ENCODE measurements at places on chromosomes 13 and 19.

- DNase-seq: no peak
Measured at GRCh38 chr19:44741258-44741731, 7.2 kb upstream of the BCL3 start.

- DNase-seq: no peak
Measured at GRCh38 chr13:68254151-68254550, 1024.0 kb upstream of the PCDH9 start.

GRCh38 chr13:88086577-88086976, 415.4 kb downstream of the SLITRK5 start:
- DNase-seq: no peak

DNA sequence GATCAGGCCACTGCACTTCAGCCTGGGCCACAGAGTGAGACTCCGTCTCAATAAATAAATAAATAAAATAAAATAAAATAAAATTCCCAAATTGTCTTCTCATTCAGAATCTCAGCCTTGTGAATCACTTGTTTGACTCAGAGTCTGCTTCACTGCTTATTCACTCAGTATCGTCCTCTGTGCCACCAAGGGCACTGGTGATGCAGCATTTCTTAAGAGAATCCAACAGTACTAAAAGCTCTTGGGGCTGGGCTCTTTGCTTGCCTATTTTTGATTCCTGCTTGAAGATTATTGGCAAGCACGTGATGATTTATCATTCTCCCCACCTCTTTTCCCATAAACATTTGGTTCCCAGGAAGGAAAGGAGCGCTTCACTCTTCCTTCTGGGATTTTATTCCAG, 54.8 kb upstream of the HMGB1 start:
- DNase-seq: no peak

DNA sequence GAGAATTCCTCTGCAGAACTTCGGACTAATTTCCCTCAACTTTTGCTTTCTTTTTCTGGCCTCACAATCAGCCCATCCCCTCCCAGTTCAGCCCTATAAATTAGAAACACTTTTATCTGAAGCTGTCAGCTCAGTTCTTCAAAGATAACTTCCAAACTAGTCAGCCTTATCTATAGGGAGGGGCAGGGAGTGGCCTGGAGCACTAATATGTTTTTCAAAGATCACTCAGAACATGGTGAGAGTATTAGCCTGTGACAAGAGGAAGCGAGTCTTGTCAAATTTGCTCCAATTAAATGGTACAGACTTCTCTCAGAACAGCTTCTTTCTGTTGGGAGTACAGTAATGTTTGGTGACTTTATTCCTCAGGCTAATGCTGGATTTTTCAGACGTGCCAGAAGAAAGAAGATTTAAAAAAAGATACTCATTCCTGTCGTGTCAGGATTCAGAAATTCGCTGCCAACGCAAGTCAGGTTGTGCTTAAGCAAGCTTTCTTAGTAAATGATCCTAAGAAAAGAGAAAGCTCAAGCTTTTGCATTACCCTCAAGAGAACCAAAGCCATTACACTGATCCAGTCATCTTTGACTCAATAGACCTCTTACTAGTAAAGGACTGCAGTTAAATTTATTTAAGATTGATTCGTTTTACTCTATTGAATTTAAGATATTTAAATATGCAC, 1033.6 kb downstream of the SLITRK5 start:
- DNase-seq: peak; percentile 2

DNA sequence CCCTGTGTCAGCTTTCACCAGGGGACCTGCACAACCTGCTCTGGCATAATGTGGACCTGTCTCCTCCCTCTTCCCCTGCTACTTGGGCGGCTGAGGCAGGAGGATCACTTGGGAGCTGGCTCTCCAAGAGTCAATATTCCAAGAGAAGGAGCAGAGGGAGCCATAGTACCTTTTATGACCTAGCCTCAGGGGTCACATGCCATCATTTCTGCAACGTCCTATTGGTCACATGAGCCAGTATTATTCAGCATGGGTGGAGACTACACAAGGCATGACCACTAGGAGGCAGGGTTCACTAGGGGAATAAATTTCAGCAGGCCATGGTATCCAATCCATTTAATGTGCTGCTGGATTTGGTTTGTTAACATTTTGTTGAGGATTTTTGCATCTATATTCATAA, 12.0 kb upstream of the SHFL start:
- DNase-seq: no peak

- no peak for DNase-seq
Measured at GRCh38 chr13:95480131-95480545, 72.4 kb upstream of the CLDN10 start.

DNA sequence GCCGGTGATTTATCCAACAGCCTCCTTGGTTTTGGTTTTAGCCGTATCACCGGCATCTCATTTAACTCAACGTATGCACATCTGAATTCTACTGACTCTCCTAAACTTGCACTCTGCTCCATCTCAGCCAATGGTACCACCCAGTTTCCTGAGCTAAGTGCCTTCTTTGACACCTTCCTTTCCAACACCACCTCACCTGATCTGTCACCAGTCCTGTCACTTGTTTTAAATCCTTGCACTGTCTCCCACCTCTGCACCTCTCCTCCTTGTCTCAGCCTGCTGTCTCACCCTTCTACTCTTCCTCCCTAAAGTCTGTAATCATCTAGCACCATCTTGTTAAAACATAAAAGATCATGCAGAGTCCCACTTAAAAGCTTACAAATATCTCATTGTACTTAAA, 28.1 kb upstream of the TPT1 start:
- no peak for DNase-seq

- DNase-seq: peak; percentile 84
Measured at GRCh38 chr13:63680704-63681103, 2265.1 kb upstream of the PCDH20 start.

- no peak for DNase-seq
Measured at GRCh38 chr19:34351382-34351826, 13.6 kb upstream of the GPI start.

- peak; percentile 80 for DNase-seq
Measured at GRCh38 chr13:20721454-20722357, 18.2 kb downstream of the IL17D start.

- no peak for DNase-seq
Measured at GRCh38 chr13:77806518-77806917, 109.0 kb downstream of the SLAIN1 start.

GRCh38 chr13:101717353-101717752, 264.9 kb downstream of the ITGBL1 start:
- no peak for DNase-seq

DNA sequence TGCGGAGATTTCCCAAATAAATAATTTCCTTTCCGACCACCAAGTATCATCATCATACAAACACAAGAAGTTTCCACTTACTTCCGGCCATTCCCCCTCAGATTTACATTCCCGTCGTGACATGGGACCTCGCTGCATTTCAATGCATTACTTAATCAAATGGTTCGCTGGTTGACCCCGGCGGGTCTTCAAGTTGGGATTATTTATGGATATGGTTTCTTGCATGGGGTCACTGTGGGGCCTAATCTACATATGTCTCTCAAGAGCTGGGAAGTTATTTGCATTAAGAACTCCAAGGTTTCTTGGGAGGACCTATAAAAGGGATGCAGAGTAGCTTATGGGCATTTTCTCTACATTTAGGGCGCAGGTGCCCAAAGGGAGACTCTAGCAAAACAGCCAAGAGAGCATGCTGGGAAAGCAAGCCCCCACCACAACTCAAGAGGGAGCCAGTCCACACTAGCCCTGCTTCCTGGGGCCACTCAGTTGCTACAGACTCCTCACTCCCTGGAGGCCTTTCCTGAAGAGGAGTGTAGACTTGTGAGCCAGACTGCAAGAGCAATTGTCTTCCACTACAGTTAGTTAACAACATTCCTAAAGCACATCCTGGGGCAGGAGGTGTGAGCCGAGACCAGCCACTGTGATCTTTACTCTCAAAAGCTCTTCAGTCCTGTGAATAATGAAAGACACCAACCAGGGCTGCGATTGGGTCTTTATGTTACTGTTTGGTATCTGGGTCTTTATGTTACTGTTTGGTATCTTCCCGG, 125.3 kb downstream of the KATNAL1 start:
- no peak for DNase-seq

- no peak for DNase-seq
Measured at GRCh38 chr19:5356918-5357317, 16.3 kb upstream of the PTPRS start.

DNA sequence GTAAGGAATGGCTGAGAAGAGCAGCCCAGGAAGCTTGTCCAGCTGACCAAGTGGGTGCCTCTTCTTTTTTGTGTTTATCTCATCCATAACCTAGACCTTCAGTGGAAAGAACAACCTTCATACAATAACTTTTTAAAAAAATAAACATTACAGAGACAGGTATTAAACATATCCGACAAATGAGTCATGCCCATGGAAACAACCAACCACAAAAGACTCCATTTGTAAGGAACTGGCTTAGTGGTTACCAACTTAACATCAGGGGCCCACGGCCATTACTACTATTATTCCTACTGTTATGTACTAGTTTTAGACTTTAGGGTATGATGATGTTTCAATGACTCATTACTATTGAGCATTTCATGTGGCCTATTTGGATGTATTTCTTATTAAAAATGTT, 191.7 kb upstream of the SERP2 start:
- no peak for DNase-seq

- DNase-seq: no peak
Measured at GRCh38 chr13:102609696-102610095, 12.9 kb downstream of the TPP2 start.

GRCh38 chr13:99055281-99055680, 77.4 kb upstream of the DOCK9 start:
- no peak for DNase-seq

DNA sequence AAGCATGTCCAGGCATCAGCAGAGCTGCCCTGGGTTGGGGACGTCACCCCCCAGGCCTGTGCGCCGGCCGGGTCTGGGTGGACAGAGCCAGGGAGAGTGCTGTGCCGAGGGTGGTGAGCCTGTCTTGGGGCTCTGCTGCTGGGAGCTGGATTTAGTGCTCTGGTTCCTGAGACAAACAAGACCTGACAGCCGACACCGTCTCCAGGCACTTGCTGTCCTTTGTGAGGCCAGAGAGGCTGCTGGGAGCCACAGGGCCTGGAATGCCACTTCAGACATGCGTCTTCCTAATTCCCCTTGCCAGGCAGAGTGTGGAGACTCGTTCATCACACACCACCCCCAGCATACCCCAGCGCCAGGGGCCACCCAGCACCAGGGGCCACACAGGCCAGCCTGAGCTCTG, 165.8 kb downstream of the KDM4B start:
- DNase-seq: no peak

- DNase-seq: no peak
Measured at GRCh38 chr19:15104003-15104402, 3.2 kb upstream of the SYDE1 start.

DNA sequence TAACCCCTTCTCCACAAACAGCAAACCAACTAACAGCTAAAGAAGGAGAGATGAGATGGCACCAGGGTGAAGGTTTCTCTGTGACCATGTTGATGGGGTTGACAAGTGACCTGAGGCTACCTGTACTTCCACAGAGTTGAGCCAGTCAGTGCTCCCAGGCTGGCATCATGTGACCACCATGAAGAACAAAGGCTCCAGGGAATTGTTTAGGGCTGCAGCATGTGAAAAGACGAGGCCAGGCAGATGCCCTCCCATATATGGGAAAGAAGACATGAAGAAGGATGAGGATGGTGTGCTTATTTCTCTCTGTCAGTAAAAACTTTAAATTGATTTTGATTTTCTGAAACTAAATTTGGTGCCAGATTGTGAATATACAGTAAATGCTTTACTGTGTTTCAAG, 220.6 kb downstream of the OLFM4 start:
- DNase-seq: no peak

DNA sequence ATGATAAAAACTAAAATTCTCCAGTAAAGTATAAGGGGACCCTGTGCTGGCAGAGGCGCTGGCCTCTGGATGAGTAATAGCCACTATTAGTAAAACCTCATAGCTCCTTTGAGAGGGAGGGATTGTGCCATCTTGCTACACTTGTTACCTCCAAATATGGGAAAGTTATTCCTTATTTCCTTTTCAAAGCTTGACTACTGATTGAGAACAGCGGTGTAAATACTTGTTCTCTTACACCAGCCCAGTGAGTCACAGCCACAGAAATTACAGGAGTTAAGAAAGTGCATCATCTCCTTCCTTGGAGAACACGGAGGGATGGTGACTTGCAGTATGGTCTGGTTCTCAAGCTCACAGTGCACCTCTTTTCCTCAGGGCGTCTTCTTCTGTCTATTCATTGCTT, 379.0 kb downstream of the EFNB2 start:
- DNase-seq: no peak

GRCh38 chr13:80717776-80718175, 376.9 kb upstream of the SPRY2 start:
- peak; percentile 12 for DNase-seq

DNA sequence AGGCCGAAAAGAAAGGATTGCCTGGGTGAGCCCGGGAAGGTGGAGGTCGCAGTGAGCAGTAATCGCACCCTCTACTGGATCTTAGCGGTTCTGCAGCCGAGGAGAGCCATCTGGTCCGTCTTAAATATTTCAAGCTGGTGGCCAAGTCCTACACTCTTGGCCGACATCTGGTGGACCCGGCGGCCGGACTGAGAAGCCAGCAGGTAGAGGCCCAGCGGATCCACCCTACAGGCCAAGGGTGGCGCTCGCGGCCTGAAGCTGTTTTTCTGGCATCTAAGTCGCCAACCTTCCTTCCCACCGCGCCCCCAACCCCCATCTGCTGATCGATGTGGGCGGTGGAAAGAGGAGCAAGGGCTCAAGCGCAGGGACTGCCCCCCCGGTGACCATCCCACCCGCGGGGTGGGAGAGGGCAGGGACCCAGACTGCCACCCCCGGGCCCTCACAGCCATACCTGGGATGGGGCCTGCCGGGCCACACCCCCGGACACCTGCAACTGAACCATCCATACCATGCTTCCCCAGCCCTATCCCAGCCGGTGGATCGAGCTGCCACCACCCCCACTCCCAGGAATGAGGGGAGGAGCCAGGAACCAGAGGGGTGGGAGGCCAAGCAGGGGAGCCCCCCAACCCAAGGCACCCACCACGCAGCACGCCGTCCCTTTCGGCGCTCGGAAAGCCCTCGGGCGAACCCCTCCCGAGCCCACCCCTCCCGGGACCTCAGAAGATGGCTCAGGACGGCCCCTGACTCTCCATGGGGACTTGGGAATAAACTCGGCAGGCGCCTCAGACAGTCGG, 46.3 kb upstream of the ZNF730 start:
- peak; percentile 49 for DNase-seq

DNA sequence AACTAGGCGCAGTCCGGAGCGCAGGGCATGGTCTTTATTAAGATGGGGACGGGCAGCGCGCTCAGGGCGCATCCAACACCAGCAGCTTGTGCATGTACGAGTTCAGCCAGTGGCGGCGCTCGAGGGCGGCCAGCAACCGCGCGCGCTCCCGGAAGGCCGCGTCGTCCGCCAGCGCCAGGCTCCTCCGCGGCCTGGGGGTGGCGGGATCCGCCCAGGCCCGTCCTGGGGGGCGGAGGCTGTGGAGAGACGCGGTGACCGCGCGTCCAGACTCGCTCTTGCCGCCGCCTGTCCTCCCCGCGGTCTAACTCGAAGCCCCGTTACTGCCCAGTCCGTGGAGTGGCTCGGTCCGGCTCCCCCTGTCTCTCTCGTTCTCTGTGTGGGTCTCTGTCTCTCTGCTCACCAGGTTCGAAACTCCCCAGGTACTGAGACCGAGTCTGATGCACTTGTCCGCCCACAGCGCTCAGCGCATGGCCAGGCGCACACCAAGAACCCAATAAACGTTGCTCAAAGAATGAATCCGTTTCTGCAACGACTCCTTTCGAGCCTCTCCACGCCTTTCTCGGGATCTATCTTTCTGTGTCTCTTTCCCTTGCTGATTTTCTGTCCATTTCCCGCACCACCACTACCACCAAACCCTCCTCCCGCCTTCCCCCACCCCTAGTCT, 702 bp downstream of the PTH2 start:
- DNase-seq: peak; percentile 50

- no peak for DNase-seq
Measured at GRCh38 chr19:2603334-2603733, 99.2 kb downstream of the GNG7 start.
